HepG2 (cell line): ENCODE measurements at places on chromosomes 5 and 9.
A peak's percentile ranks its signal among the peaks of the same experiment; 100 is the strongest.

- DNase-seq = no peak
These were observed 321.8 kb downstream of the SLIT3 start for GRCh38 chr5:168979135-168979534.

DNA sequence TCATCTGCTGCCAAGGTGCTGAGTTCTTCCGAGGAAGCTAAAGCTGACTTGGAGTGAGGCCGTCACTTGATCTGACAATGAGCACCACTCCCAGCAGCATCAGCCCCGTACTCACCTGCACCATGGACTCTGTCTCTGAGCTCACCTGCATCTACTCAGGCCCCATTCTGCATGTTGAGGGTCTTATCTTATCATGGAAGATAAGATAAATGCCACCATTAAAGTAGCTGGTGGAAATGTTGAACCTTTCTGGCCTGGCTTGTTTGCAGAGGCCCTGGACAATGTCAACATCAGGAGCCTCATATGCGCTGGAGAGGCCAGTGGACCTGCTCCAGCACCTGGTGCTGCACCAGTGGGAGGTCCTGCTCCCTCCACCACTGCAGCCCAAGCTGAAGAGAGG is 35.0 kb upstream of the HMGCS1 start:
- DNase-seq = peak; percentile 36

- no peak for DNase-seq
These were observed 71.5 kb downstream of the MRPS27 start for GRCh38 chr5:72248410-72248981.

- no peak for DNase-seq
These were observed 7.0 kb downstream of the CENPP start for GRCh38 chr9:92332577-92333281.

- DNase-seq = no peak
These were observed 57.9 kb downstream of the ABHD17B start for GRCh38 chr9:71853084-71853483.
